ENCODE measurements at places on chromosomes 11 and 22. TPM values are rescaled to one million over a fixed set of nuclear protein-coding genes. Genes with fewer than 3 reads are reported as not detected.

- DNase-seq = no peak
Observed at GRCh38 chr11:46918083-46918787, at the start of gene LRP4. Gene LRP4, minus strand, starts transcription at chr11:46918550. Its CDS starts 171 bp downstream, at chr11:46918379.

The OR52A1 gene
- 0.03 TPM for polyA plus RNA-seq

GRCh38 chr11:102309621-102310541 is 7.4 kb upstream of the BIRC3 start:
- no peak for DNase-seq

GRCh38 chr11:76030286-76030685 is 176.0 kb downstream of the WNT11 start:
- DNase-seq = no peak

The DUSP8 gene
- polyA plus RNA-seq = 37.3 TPM

DNA sequence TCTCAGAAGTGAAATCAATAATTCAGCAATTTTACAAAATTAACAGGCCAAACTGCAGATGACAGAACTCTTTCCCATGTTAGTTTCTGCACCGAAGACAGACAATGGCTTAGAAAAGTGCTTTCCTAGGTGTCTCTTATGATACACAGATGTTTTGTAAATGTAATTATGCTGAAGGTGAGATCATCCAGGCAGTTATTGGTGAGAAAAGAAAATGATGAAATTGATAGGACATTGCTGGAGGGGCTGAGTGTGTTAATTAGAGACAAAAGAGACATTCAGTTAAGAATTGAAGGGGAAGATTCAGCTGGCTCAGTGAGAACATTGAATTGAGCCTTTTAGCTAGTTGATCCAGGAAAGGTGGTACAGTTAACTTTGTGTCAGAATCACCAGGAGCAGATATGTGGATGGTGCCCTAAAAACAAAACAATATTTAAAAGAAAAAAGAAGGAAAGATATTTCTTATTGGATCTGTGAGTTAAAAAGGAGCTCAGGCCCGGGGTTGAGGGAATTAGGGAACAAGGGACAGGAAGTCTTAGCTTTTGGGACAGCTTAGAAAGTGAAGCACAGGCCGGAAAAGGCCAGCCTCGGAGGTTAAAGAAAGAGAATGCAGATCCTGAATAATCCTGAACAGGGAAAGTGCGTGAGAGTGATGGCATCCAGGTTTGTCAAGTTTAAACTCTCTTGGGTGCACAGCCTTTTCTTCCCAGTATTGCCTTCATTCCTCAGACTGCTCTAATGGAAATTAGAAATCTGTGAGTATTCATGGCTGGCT is 16.9 kb downstream of the ARHGAP42 start:
- DNase-seq = no peak

The OR52B6 gene
- polyA plus RNA-seq = not detected

DNA sequence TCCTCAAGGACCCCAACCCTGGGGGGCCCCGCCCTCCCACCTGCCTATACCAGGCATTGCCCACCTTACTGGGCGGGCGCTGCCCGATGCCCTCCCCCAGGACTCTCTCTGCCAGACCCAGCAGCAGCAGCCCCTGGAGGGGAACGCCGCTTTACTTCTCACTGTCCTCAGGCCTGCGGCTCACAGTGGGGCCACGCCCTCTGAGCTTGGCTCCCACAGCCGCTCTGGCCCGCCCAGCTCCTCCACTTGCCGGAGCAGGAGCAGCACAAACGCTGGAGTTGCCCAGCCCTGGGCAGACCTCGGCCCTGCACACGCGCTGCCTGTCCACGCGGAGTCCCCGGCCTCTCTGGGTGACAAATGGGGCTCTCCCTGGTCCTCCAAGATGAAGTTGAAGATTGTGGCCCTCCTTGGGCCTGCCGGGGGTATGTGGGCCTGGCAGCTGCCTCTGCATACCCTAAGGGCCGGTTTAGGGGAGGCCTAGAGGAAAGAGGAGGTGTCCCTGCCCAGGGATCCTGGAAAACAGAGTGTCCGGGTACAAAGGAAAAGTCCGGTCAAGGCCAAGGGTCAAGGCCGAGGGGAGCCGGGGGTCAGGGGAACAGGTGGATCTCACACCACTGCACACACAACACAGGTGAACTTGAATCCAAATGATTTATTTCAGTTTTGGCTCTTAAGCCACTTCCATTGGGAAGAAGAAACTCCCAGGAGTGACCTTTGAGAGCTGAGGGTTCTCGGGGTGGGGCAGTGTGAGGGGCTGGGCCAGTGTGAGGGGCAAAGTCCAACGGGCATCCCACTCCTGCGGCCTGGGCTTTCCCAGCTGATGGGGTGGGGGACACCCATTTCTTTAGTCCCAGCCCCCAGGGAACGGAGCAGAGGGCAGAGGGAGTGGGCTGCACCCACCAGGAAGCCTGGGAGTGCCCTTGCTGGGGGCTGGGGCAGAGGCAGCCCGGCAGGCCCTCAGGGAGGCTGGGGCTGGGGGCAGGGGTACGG is 674 bp upstream of the BAIAP2L2 start:
- no peak for DNase-seq

DNA sequence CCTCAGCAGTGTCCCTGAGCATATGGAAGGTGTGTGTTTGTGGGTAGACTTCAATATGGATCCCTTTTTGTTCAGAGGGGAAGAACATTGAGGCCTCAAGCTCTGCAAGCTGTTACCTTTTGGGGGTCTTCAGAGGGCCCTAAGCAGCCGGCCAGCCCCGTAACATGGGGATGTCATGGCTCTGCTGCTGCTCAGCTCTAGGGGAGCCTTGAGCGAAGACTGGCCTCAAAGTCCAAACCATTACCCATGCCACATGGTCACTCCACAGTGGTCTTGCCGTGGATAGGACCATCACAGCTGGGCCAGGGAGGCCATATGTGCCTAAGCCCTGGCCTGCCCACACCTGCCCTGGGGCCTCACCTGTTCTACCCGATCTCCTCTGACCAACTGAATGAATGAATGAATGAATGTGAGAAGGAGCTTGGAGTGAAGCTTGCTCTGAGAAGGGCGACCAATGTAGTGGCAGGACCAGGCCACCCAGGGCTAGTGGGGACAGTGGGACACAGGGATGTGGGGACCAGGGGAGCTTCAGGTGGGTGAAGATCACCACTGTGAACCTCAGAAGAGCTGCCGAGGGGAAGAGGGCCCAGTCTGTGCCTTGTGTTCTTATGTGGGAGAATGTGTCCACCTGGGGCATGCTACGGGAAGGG is 754.6 kb downstream of the BRD1 start:
- no peak for DNase-seq

The OR2D2 gene
- polyA plus RNA-seq = not detected

- no peak for DNase-seq
Observed at GRCh38 chr11:47768101-47768612, 1.0 kb upstream of the FNBP4 start.

DNA sequence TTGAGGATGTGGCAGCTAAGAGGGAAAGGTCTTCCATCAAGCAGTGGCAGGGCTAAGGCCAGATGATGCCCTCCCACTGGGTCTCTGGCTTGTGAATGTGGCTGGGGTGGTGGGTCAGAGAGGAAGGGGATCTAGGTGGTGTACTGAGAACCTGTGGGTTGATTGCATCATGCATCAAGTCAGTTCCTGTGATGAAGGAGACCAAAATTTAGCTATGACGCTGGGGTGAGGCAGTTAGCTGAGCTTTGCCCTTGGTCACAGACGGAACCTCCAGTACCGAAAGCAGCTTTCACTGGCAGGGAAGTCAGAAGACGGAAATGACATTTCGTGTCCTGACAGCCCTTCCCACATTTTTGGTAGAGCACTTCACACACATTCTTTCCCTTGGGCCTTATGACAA is 20.7 kb downstream of the ATG16L2 start:
- no peak for DNase-seq
